ENCODE measurements at places on chromosomes 13 and 19.

- DNase-seq, result no peak
These were observed 13.6 kb downstream of the SPC24 start for GRCh38 chr19:11141937-11142527.

- DNase-seq, result no peak
These were observed 210.1 kb downstream of the LIG4 start for GRCh38 chr13:108005231-108005630.

DNA sequence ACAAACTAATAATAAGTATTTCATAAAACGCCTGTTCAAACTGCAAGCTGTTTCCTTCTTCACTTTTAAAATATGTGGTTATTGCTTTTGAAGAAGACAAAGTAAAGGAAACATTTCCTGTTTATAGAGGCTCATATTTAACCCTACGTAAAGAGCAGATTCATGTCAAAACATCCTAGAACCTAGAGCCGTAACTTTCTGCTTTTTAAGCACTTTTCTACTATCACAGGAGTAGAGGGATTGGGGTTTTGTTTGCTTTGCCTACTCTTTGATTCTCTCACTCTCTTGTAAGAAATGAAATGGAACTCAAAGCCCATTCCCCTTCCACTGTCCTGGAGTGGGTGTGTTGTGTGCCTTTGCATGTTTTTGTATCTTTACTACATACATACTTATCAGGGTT lies 54.0 kb upstream of the GPR183 start:
- no peak for DNase-seq

GRCh38 chr13:101258509-101258908 lies 157.8 kb downstream of the NALCN start:
- no peak for DNase-seq

GRCh38 chr13:21949818-21950429 lies 279.1 kb downstream of the FGF9 start:
- DNase-seq, result no peak

- no peak for DNase-seq
These were observed 3.5 kb downstream of the PEG3 start for GRCh38 chr19:56837004-56837403.

DNA sequence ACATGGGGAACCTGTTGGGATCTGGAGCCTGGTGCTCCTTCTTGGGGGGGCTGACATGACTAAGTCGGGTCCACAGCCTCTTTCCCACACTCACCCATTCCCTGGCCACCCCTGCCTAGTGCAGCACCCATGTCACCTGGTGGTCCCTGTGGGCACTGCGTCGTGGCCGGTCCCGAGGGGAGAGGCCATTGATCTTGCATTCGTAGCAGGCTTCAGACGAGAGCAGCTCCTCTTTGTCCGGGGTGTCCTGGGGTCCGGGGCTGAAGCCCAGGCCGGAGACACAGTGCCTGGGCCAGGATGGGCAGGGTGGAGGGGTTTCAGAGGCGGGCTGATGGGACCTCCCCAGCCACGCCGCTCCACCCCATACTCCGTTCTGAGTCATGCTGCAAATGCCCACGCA lies 19.4 kb downstream of the CCL25 start:
- DNase-seq, result no peak

GRCh38 chr19:46990991-46991676 lies 28.5 kb upstream of the NPAS1 start:
- DNase-seq, result peak; percentile 27

DNA sequence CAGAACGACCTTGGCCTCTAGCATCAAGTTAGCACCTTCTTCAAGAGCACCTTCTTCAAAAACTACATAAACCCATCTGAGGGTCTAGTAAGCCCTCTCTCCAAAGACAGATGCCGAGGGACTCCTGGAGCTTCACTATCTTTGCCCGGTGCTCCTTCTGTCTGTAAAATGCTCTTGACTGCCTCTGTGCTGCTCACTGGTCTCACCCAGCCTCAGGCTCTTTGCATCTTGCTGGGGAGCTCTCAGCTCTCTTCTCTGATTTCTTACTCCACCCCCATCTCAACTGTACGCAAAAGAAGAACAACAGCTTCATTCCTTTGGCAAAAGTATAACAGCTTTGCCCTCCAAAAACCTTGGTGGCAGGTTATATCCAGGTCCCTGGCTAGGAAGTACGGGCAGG lies 404.2 kb downstream of the KLF12 start:
- DNase-seq, result no peak

DNA sequence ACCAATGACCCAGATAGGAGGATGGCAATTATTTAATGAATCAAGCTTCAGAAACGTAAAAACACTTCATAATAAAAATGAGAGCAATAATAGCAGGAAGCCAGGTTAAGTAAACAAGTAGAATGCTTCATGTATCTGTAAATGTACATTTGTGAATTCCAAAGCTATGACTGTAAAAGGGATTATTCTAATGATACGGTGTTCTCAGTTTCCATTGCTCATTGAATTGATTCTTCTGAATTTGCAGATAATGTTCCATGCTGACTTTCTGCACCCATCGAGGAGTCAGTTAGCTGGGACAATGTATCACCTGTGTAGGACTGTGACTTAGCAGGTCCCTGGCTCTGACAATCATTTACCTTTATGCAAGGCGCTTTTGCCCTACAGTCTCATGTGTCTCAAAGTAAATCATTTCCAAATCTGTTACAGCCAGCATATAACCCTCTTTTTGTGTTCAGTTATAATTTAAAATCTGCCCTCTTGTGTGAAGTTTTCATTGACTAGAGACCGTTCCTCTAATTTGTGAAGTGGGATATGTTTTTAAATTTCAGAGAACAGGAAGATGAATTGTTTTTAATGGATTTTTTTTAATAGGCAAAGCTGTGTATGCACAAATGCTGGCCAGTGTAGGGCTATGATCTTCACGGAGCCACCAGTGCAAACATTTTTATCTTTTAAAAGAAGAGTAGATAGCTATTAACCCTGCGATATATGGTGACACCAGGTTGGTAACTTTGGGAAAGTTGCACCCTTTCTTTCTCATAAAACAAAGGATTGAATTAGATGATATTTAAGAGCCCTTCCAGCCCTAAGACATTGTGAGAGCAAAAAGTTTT lies 267.1 kb downstream of the KLF5 start:
- DNase-seq, result no peak

DNA sequence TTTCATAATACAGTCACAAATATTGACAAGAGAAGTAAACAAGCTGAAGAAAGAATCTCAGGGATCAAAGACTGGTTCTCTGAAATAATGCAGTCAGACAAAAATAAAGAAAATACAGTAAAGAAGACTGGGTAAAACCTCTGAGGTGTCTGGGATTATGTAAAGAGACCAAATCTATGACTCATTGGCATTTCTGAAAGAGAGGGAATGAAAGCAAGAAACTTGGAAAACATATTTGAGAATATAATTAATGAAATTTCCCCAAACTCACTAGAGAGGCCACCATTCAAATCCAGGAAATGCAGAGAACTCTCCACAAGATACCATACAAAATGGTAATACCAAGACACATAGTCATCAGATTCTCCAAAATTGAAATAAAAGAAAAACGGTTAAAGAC lies 53.0 kb upstream of the GPC6 start:
- no peak for DNase-seq

- no peak for DNase-seq
These were observed 470 bp upstream of the GRTP1 start for GRCh38 chr13:113364311-113364889.

- DNase-seq, result no peak
These were observed 30.4 kb downstream of the KLF5 start for GRCh38 chr13:73089213-73089612.

- DNase-seq, result peak; percentile 13
These were observed at the start of gene ZNF296 for GRCh38 chr19:45076029-45076850. ZNF296 (minus strand) TSS chr19:45076478; CDS start chr19:45076373, 105 bp downstream.

GRCh38 chr19:41606215-41606837 lies 20.5 kb downstream of the CEACAM4 start:
- DNase-seq, result no peak

GRCh38 chr19:47013041-47013517 lies 6.6 kb upstream of the NPAS1 start:
- DNase-seq, result no peak

GRCh38 chr13:30026909-30027308 lies 176.5 kb upstream of the UBL3 start:
- DNase-seq, result no peak

GRCh38 chr13:33448889-33449288 lies 163.3 kb upstream of the STARD13 start:
- DNase-seq, result no peak

- no peak for DNase-seq
These were observed 90.7 kb downstream of the DPF1 start for GRCh38 chr19:38133319-38133718.

GRCh38 chr13:97460004-97460775 lies 26.2 kb downstream of the RAP2A start:
- DNase-seq, result no peak

- no peak for DNase-seq
These were observed 1158.0 kb upstream of the SPRY2 start for GRCh38 chr13:81498969-81499368.

- DNase-seq, result peak; percentile 88
These were observed 278 bp upstream of the ZNF274 start for GRCh38 chr19:58182577-58182988.

DNA sequence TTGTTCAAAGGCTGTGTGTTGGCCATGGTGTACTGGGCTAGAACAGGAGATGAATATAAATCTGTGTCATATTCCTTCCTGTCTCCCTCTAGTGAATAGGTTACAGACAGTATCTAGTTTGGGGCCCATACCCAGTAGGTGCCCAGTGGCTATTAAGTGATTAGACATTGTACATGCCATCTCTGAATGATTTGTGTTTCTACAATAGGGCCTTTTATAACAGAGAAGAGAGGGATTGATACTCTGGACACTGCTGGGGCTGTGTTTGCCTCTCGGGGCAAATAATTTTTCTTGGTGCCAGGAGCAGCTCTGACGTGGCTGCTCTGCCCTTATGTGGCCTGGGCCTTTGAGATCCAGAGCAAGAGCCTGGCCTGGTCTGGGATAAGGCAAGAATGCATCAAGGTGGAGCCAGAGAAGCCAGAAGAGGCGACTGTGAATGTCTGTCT lies 403.1 kb downstream of the SPRY2 start:
- no peak for DNase-seq

- DNase-seq, result no peak
These were observed 285 bp downstream of the TMEM143 start for GRCh38 chr19:48363500-48363809.

DNA sequence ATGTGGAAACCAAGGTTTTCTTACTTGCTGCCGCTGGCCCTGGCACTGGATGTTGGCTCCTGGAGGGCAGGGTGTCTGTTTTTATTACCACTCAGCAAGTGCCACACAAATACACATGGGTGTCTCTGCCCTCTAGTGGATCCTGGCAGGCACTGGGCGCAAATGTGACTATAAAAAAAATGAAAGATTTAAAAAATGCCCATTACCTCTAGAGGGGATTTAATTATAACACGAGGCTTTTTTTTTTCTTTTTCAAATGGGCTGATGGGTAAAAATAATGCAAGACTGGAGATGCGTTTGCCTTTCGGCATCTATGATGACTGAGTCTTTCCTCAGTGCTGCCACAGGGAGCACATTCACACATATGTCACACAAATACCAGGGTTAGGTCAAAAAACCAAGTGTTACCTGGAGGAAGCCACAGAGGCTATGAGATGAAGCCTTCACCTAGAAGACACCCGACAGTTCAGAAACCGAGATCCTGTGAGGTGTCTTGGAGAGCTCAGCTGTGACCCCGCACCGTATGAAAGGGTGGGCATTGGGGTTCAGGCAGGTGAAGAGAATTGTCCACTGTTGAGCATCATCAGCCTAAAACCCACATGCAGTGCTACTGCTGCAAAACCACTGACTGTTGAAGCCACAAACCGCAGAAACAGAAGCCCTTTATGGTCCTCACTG lies 25.7 kb downstream of the CHAMP1 start:
- no peak for DNase-seq

Measured in cerebellar nuclear complex (tissue), 1 donor.